ENCODE measurements at places on chromosomes 6 and 20.

GRCh38 chr6:118719351-118720124 is 68.1 kb upstream of the CEP85L start:
- DNase-seq: no peak

DNA sequence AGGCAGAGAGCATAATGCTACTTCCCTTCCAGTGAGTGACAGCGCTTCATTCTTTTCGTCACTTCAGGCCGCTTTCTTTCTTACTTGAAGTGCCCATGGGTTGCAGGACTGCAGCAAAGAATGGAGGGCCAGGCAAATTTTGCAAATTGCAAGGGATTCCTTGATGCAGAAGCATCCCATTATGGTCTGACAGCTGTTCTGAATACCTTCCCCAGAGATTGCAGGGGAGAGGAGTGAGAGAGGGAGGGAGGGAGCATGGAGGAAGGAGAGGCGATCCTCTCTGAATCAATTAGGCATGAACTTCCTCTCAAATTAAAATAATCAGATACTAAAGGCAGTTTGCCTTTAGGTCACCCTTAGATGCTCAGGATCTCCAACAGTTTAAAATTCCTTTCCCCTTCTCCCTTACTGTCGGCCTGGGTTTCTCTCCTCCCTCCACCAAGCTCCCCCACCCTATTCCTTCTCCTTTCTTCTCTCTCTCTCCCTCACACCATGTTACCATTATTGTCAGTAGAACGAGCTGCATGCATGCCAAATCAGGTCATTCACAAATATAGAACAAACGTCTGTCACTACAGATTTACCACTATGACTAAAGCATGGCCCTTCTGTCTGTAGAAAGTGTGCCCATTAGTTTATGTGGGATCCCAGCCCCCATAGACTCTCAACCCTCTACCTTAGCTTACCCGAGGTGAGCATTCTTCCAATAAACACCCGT is 289.2 kb downstream of the CD83 start:
- DNase-seq: no peak

- no peak for DNase-seq
Measured at GRCh38 chr6:12348530-12349511, 58.7 kb downstream of the EDN1 start.

DNA sequence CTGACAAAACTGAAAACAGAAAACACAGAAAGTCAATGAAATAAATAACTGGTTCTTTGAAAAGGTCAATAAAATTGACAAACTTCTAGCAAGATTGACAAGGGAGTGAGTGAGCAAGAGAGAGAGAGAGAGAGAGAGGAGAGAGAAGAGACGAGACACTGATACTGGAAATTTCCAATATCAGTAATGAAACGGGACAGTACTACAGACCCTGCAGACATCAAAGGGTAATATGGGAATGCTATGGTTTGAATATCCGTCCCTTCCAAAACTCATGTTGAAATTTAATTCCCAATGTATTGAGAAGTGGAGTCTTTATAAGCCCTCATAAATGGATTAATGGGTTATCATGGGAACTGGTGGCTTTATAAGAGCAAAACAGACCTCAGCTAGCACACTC is 3.8 kb downstream of the TTI1 start:
- no peak for DNase-seq

- no peak for DNase-seq
Measured at GRCh38 chr6:169391473-169392071, 137.9 kb upstream of the THBS2 start.

DNA sequence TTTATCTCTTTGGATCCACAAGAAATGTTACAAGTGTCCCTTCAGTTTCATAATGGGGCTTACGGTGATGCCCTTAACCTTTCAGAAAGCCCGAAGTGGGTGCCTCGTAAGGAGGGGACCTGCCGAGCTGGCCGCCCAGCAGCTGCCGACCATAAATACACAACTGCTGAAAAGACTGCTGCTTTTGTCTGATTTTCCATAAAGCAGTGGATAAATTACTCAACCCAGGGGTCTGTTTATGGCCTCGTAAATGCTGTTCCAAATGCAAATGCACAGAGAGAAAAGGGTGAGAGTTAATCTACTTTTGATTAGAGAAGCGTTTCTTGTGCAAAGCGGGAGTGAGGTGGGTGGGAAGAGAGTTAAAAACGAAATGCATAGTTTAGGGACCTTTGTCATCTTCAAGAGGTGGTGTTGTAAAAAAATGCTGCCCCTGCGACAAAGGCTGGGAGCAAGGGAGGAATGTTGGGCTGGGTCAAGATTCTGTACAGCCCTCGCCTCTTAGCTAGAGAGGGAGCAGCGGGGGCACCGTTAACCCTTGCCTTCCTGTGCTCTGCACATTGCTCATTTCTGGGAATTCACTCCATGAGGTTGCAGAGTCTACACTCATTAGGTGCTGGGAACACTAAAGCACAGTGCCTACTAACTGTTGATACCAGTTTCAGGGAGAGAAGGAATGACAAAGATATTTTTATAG is 112.0 kb upstream of the MTHFD1L start:
- no peak for DNase-seq

- no peak for DNase-seq
Measured at GRCh38 chr6:160013987-160014868, 45.3 kb downstream of the IGF2R start.

DNA sequence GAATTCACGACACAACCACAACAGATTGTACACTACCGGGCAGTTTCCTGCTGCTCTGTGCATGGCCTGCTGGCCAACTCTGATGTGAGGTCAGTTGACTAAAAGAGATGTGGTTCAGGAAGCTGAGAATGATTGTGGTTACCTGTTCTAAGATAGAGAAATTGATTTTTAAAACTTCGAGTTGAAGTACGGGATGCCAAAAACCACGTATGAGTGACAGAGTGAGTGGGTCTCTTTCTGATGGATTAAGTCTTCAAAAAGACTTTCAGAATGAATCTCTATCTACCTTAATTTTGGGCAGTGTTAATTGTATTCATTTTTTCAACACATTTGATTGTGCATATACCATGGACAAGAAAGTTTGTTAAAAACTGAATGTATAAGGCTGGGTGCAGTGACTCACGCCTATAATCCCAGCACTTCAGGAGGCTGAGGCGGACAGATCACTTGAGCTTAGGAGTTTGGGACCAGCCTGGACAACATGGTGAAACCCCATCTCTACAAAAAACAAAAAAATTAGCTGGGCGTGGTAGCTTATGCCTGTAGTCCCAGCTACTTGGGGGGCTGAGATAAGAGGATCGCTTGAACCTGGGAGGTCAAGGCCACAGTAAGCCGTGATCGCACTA is 121.2 kb downstream of the SGK1 start:
- no peak for DNase-seq

DNA sequence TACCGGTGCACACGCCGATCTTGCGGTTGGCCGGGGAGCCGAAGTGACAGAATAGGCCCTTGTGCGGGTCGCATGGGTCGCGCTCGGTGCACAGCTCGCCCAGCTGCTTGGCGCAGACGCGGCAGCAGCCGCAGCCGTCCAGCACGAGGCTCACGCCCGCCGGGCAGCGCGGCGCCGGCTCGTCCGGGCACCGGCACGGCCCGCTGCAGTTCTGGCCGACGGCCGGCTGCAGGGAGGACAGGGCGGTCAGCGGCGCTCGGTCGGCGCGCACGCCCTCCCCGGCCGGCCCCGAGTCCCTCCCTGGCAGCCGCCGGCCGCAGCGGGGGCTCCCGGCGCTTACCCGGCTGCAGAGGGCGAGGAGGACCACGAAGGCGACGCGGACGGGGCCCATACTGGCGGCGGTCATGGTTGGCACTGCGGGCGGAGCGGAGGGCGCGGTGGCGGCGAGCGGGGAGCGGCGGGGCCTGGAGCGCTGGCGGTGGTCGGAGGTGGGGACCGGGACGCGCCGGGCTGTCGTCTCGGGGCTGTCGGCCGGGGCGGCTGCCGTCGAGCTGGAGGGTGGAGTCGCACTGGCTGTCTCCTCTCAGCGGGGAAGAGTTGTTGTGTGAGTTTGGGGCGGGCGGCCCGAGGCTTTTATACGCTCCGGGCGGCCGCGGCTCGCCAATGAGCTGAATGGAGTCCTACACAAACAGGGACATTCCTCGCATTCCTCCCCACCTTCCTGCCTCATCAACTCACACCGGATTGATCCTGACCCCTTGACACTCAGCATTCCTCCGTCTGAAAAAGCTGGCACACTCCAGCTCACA is at the start of gene CCN2:
Gene CCN2 (minus strand): TSS at position 606 of the 809 bp plus-strand sequence. CDS start 200 bp downstream, at position 406.
- DNase-seq: no peak

GRCh38 chr6:17966451-17966850 is 21.0 kb downstream of the KIF13A start:
- no peak for DNase-seq

GRCh38 chr6:99362678-99363268 is 13.3 kb upstream of the FAXC start:
- no peak for DNase-seq

- no peak for DNase-seq
Measured at GRCh38 chr6:137787016-137787415, 80.0 kb upstream of the TNFAIP3 start.

DNA sequence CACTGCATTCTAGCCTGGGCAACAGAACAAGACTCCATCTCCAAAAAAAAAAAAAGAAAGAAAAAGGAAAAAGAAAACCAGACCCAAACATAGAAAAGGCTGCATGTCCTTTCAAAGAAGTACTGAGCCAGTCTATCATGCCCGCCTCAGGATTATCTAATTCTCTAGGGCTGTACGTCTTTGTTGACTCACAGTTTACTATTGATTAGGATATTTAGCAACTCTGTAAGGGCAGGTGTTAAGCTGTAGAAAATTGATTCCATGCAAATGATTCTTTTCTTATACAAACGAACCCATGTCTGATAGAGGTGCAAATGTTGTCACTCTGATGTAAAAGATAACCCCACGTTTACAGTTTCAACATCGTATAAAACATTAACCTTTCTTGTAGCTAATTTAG is 209.0 kb downstream of the TTLL2 start:
- DNase-seq: no peak

DNA sequence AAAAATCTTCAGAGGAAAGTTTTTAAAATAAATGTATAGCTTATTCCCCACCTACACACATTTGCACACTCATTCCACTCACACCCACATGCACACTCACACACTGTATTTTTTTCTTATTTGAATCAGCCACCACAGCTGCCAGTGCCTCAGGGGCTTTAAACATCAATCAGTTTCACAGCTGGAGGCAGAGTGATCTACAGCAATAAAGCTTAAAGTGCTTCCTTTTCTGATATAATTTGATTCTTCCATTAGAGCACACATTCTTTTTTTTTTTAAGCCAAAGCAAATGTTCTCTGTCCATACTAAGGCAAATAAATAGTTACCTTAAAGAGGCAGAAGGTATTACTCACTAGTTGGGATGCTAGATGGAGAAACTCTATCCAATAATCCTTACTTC is 498.8 kb upstream of the POU3F2 start:
- no peak for DNase-seq

DNA sequence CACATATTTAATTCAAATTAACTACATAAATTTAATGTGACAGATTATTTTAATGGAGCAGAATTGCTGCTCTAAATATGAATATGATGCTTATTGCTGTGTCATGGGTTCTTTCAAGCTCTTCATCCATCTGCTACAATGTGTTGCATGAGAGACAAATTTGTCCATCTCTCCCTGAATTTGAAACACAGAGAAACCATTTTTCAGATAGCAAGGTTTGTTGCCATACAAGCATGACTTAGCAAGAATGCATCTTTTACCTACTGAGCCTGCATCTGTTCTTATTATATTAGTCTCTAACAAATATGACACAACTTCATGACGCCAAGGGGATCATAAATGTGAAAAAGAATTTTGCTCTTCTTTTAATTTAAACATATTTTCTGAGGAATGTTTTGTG is 8.0 kb upstream of the UTRN start:
- DNase-seq: no peak

GRCh38 chr6:47434372-47435253 is 43.0 kb upstream of the CD2AP start:
- DNase-seq: no peak

GRCh38 chr6:137625808-137626207 is 131.6 kb upstream of the OLIG3 start:
- no peak for DNase-seq

DNA sequence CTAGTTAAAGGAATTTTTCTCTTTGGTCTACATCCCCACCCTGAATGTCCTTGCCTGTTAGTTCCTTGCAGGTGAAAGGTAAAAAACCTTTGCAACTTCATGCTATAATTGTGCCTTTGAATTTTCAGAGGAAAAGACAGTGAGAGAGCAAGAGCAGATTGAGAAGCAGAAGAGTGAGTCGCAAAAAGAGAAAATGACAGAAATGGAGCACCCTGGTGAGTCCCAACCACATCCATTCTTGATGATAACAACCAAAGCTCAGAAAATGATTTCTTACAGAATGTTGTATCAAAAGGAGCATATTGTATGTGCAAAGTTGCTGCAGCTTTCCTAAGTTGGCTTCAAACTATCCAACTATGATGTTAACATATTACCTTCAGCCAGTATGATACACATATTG is 165.2 kb upstream of the CENPW start:
- no peak for DNase-seq

GRCh38 chr6:4606821-4607704 is 169.1 kb upstream of the CDYL start:
- no peak for DNase-seq

DNA sequence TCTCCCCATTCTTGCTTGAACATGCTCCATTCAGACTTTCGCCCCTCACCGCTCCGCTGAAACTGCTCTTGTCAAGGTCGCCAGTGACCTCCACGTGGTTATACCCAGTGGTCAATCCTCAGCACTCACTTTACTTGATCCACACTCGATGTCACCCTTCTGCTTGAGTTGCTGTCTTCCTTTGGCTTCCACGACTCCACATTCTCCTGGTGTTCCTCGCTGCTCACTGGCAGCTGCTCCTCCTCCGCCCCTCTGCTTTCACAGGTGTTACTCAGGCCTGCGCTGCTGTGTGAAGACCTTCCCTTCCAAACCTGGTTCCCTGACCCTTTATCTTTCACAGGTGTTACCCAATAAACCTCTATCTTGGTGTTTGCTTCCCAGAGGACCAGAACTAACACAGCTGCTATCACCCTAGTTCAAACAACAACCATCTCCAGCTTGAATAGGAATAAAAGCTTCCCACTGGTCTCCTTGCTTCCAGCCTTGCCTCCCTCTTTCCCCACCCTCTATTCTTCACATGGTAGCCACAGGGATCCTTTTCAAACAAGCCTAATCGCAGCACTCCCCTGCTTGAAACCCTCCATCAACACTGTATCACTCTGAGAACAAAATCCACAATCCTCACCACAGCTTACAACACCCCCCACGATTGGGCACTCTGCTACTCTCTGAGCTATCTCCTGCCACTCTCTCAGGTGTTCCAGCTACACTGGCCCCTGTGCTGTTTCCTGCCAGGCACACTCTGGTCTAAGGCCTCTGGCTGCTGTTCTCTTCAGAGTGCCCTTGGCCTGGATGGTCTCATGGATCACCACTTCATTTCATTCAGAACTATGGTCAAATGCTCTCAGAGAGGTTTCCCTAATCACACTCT is 10.7 kb downstream of the PPIL1 start:
- no peak for DNase-seq

- no peak for DNase-seq
Measured at GRCh38 chr6:130625825-130626527, 201.2 kb upstream of the SMLR1 start.

DNA sequence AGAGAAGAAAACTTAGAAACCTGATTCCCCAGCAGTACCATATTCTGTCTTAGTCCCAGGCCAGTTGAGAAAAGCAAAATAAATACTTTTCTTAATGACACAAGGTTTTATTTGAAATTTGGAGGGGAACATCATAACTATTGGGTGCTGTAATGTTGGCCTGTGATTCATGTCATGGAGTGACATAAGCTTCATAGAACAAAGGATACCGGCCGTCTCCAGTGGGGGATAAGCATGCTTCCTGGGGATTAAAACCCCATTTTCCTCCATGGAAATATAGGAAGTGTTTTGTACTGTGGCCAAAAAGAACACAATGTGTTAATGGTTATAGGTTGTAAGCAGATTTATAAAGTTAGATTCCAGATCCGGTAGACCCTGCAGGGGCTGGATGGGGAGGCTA is 18.0 kb downstream of the MTHFD1L start:
- no peak for DNase-seq

Measured in T-helper 17 cell (primary cell).